ENCODE measurements at places on chromosomes 6 and 20.

DNA sequence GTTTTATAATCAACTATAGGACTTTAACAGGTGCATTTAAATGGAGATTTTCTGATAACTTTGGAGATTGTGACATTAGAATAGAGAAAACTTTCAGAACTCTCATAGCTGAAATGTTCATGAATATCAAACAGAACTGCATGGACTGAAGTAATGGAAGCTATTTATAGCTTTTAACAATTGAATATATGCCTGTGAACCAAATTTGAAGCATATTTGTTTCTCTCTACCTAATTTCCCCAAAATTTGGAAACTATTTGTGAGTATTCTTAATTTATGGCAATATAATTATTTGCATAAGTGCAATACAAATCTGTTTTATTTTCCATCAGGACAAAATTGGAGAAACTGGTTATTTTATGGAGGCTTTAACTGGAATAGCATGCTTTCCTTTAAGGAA lies 96.6 kb downstream of the PLG start:
- no peak for DNase-seq

GRCh38 chr20:51760905-51761546 lies 7.2 kb downstream of the ATP9A start:
- no peak for DNase-seq

GRCh38 chr6:40671001-40671693 lies 84.0 kb upstream of the LRFN2 start:
- no peak for DNase-seq

- no peak for DNase-seq
Observed at GRCh38 chr6:6599468-6599873, 11.0 kb downstream of the LY86 start.

- DNase-seq, result no peak
Observed at GRCh38 chr6:43806043-43806757, 36.2 kb downstream of the VEGFA start.

- DNase-seq, result no peak
Observed at GRCh38 chr6:56581296-56581925, 61.3 kb downstream of the DST start.

- no peak for DNase-seq
Observed at GRCh38 chr6:22421198-22421597, 124.4 kb upstream of the PRL start.

DNA sequence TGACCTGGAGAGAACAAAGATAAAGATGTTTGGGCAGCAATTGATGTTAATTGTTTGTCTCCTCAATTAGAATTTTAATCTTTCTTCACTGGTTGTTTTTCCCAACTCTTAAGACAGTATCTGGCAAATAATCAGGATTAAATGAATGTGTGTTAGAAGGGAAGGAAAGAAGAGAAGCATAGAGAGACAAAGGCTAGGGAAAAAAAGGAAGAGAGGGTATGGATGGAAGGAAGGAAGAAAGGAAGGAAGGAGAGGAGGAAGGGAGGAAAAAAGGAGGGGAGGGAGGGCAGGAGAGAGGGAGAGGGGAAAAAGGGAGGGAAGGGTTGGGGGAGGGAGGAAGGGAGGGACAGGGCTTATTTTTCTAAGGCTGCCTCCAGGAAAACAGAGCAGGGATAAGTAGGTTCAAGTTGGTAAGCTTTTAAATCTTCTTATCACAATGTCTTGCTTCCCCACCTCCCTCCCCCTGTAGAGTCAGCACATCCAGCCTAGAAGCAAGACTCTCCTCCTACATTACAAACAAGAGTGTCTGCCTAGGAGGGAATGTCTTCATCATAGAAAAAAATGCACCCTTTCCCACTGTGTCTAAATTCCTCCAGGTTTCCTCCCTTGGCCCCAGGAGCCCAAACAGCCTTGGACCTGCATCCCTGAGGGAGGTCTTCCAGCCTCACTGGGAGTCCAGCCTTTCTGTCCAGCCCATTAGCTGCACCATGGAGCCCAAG lies 447.8 kb upstream of the JARID2 start:
- no peak for DNase-seq

DNA sequence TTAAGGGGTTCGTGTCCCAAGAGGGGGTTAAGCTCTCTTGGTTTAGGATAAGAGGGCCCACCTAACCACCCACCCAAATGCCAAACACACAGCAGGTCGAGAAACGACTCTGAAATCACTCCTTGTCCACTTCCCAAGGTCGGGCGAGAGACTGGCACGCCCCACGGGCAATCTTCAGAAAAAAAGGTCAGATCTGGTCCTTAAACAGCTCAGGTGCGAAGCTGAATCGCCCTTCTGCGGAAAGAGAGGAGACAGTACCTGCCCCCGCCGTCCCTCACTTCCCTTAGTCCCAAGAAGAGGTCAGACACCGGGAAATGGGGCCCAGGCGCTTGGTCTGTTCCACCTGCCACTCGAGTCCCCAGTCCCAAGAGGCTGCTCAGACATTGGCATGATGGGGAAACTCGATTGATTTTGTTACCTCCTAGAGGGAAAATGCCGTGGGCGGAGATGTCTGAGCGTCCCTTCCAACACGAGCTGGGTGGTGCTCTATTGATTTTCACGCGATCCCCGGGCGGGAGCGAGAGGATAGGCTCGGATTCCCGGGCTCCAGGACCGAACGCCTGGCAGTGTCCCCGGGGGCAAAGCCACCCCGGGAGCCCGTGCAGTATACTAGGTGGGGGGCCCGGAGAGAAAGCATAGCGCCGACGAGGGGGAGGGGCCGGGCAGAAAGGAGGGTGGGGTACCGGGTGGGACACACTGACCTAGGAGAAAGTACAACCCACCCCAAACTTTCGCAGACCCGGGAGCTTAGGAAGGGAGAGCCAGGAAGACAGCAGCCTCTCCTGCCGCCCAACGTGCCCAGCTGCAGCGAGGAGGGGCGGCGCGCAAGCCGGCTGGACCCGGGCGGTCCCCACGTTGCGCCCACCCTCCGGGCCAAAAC lies 1.1 kb upstream of the SAMD5 start:
- DNase-seq, result no peak

DNA sequence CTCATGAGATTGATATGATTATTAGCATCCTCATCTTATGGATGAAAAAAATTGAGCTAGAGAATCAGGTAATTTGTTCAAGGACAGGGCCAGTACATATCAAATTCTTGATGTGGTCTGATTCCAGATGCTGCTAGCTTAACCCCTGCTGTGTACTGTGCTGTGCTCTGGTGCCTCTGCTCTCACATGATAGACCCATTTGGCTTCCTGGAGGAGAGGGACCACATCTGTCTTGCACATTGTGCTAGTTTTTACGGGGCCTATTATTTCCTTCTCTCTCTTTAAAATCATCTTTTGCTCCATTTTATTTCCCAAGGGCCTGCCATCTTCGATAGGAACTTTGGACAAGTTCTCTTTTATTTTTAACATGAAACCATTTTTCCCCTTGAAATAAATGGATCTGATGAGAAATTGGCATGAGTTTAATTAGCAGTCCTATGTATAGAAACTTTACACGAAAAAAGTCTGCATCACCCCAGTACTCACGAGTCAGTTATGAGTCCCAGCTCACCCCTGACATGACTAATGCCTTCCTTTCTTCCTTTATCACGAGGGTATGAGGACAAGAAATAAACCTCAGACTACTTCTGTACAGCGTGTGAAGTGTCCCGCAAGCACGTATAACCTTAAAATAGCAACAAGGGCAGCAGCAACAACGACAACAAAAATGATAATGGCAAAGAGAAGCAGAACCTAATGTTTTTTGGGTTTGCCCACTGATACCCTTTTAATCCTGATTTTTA lies 26.5 kb downstream of the CD109 start:
- DNase-seq, result no peak

DNA sequence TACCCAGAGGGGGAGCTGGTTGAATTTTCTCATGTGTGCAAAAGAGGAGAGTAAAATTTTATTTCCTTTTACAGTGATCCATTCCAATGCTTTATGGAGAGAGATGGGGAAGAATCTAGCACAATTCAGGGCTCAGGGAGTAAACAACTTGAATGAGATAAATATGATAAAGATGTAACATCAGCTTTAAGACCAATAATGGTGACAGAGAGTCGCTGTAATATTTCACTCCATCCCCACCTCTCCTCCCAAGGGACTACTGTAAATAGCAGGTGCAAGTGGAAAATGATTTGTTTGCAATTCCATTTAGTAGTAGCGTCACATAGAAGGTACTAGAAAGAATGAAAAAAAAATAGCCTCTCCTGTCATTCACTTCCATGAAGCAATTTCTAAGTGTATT lies 4.8 kb downstream of the CRISP3 start:
- no peak for DNase-seq
